CD4-positive, alpha-beta T cell (primary cell): ENCODE measurements at places on chromosomes 5 and 9.

GRCh38 chr9:16485160-16485559, 385.3 kb downstream of the BNC2 start:
- no peak for DNase-seq

GRCh38 chr9:74577956-74578355, 80.8 kb downstream of the RORB start:
- no peak for DNase-seq

GRCh38 chr5:94791829-94792228, 173.4 kb downstream of the SLF1 start:
- peak; percentile 4 for DNase-seq

GRCh38 chr5:132458651-132459030, 31.9 kb downstream of the IRF1 start:
- DNase-seq, result no peak
